ENCODE measurements at places on chromosomes 1 and 21. TPM values are rescaled to one million over a fixed set of nuclear protein-coding genes. Genes with fewer than 3 reads are reported as not detected.

The IFI44 gene
- total RNA-seq = 32.7 TPM

DNA sequence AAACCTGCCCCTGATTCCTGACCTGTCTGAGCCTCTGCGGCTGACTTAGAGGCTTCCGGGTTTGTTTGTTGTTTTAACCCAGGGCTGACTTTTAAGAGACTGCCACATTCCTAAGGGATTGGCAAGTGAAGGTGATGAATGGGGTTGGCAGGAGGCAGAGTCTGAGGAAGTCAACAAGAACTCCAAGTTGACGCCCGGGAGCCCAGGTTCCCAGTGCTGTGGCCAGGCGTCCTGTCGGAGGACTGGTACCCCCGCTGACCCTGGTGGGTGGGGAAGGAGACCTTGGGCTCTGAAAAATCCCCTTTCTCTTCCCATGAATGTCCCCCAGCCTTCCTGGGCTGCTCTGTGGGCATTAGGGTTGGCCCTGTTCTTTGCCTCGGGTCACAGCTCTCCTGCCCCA lies 19.7 kb upstream of the EPS8L3 start:
- DNase-seq = peak; percentile 79

GRCh38 chr1:33719771-33720670 lies 143.9 kb upstream of the HMGB4 start:
- DNase-seq = no peak

GRCh38 chr1:110674337-110675059 lies at the start of gene KCNA3:
TSS of gene KCNA3 (minus strand) at chr1:110674940. CDS start at chr1:110674809, 131 bp downstream.
- DNase-seq = peak; percentile 77

- DNase-seq = no peak
Observed at GRCh38 chr1:226223786-226224244, 351 bp downstream of the MIXL1 start.

DNA sequence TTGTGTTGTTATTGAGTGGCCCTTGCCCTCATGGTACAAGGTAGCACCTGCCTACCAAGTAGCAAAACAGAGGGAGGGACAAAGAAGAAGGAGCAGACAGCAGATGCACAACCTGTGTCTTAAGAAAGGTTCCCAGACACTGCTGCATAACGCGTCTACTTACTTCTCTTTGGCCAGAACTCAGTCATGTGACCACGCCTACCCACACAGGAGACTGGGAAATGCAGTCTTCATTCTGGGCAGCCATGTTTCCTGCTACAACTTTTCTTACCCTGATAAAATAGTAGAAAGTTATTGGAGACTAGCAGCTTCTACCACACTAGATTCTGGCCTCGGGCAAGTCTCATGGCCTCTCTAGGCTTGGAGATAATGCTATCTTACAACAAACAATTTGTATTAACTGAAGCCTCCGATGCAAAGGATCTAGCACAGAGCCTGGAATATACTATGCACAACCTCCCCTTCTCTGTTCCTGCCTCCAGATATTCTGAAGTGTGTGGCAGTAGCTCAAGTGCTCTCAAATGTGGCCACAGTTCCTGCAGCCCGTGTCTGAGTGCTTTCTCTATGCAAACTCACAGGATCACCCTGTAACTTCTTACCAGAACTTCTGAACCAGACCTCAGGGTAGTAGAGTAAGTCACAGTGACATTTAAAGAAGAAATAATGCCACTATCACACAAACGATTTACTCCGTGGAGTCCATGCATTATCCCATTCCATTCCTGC lies 34.1 kb upstream of the BTG2 start:
- DNase-seq = no peak

DNA sequence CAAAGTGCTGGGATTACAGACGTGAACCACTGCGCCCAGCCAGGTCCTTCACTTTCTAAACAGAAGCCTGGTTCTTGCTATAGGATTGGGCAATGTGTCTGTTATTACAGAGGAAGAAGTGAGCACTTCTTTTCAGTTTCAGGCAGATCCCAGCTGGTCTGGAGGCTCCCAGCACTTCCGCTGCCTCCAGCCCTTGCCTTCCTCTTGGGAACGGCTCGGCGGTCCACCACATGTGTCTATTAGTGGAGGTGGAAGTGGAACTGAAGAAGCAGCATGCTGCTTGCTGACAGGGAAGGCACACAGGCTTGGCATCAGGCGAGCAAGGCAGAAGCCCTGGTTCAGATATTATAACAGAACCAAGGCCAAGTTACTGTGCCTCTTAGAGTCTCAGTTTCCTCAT lies 17.0 kb downstream of the MKNK1 start:
- peak; percentile 89 for DNase-seq

Measured in posterior vena cava (tissue), 2 donors.